ENCODE measurements at places on chromosomes 1 and 21.
A peak's percentile ranks its signal among the peaks of the same experiment; 100 is the strongest.

- no peak for DNase-seq
Measured at GRCh38 chr1:14929547-14930246, 223.8 kb upstream of the TMEM51 start.

- no peak for DNase-seq
Measured at GRCh38 chr1:32299327-32299726, 7.4 kb downstream of the HDAC1 start.

- no peak for DNase-seq
Measured at GRCh38 chr1:206970446-206970845, at the start of gene FCAMR. TSS of gene FCAMR (minus strand) at chr1:206970460. CDS start at chr1:206970125, 335 bp downstream.

GRCh38 chr1:9749361-9749760 is 74.4 kb downstream of the CLSTN1 start:
- no peak for DNase-seq

GRCh38 chr1:113490384-113490783 is 100.1 kb downstream of the MAGI3 start:
- no peak for DNase-seq

DNA sequence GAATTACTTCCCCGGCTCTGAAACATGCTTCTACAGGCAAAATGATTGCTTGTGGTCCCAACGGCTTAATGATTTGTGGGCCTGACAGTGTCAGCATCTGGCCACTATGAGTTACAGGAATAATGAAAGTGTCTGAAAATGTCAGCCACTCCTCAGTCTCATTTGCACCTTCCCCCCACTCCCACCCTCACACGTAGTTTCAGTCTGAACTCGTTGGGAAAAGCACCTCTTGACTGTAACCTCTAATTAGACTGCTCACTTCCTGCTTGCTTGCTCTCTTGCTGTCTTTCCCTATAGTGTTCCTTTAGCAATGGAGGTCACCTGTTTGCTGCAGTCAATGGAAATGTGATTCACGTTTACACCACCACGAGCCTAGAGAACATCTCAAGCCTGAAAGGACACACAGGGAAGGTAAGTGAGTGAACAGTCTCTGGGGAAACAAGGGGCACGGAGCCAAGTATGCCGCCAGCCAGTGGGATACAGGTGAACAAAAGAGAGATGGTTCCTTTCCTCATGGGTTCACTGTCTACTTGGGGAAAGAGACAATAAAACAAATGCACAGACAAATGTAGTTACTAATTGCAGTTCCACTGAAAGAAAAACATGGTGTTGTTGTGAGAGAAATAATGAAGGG is 27.1 kb downstream of the CFAP57 start:
- DNase-seq = no peak

DNA sequence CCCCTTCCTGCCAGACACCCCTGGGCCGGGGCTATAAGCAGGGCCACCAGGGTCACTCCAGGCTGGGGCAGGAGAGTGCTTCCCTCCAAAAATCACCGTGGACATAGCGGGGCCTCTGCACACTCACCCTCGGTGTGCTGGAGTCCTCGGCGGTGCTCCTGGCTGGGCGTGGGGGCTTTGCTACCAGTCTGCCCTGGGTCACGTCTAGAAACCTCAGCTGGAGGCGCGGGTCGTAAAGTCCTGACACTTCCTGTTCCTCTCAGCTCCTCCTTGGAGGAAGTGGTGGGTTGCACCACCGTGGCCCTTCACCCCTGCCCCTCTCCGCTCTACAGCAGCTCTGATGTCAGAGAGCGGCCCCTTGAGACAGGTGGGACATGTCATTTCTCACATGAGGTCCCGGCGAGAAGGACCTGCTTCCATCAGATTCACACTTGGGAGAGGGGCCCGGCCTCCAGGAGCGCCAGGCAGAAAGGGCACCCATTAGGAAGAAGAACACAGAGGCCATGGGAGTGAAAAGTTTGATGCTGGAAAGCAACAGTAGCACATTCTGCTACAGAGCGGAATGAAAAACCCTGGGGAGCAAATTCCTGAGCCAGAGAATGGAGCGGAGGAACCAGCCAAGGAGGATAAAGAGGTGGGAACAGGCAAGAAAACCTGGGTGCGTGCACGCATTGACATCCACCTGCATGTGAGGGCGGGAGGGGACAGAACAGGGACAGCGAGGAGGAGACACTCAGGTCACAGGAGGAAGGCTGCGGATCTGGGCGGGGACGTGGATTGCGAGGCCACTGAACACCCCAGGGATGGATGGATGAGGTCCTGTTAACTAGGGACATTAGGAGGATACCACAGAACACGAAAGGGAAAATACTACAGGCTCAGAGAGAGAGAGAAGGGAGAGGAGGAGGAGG is at the start of gene ITGB2:
Gene ITGB2, minus strand, starts transcription at position 206 of the 911 bp plus-strand sequence. CDS start 10,117 bp downstream, outside the sequence.
- peak; percentile 56 for DNase-seq

DNA sequence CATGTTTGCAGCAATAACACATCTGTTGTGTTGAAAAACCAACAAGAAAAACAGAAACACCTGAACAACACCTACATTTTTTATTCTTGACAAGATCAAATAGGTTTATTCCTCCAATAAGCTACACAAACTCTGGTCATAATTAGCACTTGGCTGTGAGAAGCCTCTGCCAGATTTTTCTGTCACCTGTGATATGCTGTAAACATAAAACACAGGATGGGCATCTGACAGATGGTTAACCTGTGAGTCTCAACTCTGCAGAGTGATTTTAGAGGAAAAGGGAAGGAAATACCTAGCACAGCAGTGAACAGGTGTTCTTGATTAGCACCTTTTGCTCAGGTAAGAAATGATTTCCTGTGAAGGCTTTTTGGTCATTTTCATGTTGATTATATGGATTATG is 175.4 kb upstream of the COA6 start:
- DNase-seq = no peak

DNA sequence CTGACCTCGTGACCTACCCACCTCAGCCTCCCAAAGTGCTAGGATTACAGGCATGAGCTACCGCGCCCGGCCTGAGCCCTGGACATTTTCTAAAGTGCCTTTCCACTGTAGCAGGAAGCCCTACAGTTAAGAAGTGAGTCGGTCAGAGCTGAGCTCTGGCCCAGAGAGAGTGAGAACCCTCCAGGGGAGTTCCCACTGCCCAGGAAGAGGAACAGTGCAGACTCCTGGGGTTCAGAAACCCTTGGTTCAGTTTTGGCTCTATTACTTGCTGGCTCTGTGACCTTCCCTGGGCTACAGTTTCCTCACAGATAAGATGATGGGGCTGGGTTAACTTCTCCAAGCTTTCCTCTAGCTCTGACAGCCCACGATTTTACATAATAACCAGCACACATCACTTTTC is 20.9 kb downstream of the SLC9A1 start:
- DNase-seq = no peak

- no peak for DNase-seq
Measured at GRCh38 chr21:26513212-26513611, 59.9 kb downstream of the CYYR1 start.

- DNase-seq = no peak
Measured at GRCh38 chr1:147591261-147591891, 50.1 kb downstream of the BCL9 start.

DNA sequence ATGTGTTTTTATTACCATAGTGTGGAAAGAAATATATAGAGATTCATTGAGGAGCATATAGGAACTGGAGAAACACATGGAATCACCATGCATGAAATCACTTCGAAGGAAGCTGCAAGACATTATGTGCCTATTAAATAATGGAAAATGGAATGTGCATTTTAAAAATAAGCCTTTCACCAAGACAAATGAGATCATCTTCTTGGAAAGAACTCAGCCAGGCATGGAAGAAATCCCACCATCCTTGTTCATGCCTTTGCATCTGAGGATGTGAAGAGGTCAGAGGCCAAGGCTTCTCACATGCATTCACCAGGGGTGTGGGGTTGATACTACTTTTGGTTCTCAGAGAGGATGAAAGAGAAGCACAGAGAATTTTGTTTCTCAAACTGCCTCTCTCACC is 50.0 kb downstream of the C1orf198 start:
- DNase-seq = no peak

DNA sequence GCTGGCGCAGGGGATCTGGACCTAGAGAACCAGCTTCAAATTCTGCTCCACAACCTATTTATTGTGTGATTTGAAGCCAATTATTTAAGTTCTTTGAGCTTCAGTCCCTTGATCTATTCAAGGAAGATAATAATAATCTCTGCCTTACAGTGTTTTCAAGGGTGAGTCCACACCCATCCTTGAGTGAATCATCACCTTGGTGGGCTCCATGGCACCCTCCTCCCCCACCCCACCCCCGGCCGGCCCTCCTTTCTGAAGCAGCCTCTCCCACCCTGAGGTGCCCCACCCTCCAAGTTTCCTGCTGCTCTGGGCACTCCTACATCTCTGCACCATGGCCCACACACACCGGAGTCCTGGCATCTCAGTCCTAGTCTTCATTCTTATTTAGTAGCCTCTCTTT is 38.3 kb downstream of the TCP10L start:
- no peak for DNase-seq

DNA sequence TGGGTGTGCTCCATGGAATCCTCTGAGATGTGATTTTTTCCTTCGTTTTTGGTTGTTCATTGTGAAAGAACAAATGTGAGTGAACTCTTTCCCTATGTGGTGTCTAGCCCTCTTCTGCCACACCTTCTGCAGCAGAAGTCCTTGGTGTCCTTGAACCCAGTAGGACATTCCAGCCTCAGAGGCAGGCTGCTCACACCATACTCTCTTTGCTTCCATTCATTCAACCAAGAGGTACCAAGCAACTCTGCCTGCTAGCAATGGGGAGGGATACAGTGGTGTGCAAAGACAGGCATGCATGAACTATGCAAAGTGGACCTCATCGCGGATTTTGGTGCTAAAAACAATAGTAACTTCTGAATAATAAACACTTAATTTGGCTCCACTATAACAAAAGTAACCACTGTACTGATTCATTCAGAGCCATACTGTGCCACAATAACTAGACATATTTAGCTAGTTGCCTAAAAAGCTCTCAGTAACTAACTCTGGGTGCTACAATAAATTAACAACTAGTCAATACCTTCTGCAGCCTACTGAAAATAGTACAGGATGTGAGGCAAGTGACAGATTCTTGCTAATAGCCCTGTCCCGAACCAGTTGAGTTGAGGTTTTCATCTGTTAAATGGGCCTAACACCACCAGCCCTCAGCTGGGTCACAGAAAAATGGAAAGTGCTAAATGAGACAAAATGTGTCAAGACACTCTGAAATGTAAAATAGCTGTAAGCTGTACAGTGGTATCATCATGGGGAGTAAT is 155.4 kb downstream of the SLC45A1 start:
- DNase-seq = no peak

- DNase-seq = no peak
Measured at GRCh38 chr1:241579434-241579833, 47.3 kb downstream of the KMO start.

DNA sequence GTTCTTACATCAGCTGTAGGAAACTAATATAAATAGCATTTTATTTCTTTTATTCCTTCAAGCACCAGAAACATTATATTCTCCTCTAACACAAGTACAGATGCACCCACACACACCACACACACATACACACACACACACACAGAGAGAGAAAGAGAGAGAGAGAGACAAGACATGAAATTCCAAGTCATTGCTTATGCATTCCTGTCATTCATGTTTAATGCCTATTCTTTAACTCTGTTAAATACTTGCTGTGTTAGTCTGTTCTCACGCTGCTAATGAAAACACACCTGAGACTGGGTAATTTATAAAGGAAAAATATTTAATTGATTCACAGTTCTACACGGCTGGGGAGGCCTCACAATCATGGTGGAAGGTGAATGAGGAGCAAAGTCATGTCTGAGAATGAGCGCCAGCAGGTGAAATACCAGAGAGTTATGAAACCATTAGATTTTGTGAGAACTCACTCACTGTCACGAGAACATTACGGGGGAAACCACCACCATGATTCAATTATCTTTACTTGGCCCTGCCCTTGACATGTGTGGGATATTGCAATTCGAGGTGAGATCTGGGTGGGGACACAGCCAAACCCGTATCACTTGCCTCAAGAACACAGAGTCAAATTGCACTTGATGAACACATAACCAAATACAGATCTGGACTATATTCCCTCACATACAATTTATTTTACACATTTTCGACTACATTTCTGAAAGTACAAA is 1058.1 kb upstream of the TMPRSS15 start:
- DNase-seq = no peak

GRCh38 chr1:32111040-32111623 is 3.3 kb downstream of the KPNA6 start:
- no peak for DNase-seq

GRCh38 chr1:39646232-39647081 is 7.0 kb upstream of the HEYL start:
- DNase-seq = no peak

DNA sequence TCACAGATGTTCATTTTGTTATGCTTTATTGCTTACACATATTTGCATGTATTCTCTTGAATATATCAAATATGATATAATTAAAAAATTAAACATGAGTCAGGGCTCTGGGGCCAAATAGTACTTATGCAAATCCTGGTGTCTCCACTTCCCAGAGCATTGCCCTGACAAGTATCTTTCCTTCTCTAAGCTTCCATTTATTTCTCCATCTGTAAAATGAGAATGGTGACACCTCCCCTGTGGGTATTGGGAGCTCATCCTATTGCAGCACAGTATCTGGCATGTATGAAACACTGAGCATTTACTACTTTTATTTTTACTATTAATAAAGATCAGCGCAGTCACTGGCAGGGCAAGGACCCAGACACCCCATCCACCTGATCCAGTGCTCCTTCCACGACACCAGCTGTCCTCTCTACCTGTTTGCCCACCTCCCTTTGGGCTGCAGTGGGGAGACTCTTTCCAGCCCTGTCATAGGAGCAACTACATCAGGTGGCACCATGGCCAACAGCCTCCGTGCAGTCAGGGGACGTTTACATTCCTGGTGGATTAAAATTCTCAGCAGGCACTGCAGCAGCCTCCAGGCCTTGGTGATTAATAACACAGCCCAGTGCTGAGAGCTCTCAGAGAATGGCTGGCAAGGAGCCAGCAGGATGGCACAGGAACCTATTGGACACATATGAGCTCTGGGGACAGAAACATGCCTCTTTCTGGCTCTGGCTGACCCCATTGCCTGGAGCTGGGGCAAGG is 113.0 kb downstream of the DMRTB1 start:
- no peak for DNase-seq

- no peak for DNase-seq
Measured at GRCh38 chr1:27057801-27058625, 45.4 kb upstream of the TENT5B start.

DNA sequence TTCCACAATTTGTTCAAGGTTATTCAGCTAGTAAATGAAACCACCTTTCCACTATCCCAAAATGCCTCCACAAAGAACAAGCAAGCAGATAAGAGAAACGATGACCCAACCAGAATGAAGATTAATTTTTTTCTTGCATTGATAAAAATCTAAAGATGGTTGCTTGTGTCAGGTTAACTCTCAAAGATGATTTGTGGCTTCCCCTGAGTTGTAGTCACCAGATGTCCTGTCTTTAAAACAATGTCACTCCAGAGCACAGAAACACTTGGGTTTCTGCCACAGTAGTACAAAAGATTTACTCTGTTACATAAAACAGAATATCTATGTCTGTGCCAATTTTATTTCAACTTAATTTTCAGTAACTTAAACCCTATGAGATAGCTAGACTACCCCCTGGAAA is 11.4 kb upstream of the CCDC17 start:
- DNase-seq = no peak

Measured in CD4-positive, alpha-beta T cell (primary cell).